ENCODE measurements at places on chromosomes 16 and 17.

DNA sequence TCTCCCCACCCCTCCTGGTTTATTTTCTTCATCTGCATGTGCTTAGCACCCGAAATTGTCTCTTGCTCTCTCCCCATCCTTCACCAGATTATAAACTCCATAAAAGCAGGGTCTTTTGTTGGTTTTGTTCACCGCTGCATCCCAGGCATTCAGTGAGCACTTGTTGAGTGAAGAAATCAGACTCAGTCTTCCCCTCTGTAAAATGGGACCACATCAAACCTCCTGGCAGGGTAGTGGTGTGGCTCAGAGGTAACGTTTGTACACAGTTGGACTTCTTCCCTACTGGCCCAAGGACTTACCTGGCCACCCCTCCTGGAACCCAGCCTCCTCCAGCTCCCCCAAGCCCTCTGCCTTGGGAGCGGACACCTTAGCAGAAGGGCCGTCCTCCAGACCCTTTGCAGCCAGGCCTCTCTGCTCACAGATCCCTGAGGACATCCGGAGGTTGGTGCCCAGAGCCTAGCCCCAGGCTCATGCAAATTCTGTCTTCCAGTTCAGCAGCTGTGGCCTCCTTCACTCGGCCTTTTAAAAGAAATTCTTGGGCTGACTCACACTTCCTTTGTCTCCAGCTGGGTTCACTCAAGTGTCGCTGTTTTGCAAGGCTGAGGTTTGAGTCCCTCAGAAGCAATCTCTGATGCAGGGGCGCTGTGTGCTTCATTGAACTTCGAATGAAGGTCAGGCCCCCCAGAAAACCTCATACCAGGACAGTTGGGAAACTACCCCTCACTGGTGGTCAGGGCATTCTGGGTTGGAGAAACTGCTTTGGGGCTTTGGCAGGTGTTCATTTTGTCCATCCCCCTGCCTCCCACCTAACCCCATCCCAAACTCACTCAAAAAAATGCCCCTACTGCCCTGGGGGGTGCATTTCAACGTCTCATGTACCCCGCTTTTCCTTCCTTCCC is 16.8 kb upstream of the RMI2 start:
- DNase-seq, result peak; percentile 94

- DNase-seq, result no peak
Observed at GRCh38 chr17:8927395-8927794, 38.1 kb downstream of the PIK3R5 start.

- no peak for DNase-seq
Observed at GRCh38 chr16:72552654-72553053, 380.7 kb upstream of the PMFBP1 start.

DNA sequence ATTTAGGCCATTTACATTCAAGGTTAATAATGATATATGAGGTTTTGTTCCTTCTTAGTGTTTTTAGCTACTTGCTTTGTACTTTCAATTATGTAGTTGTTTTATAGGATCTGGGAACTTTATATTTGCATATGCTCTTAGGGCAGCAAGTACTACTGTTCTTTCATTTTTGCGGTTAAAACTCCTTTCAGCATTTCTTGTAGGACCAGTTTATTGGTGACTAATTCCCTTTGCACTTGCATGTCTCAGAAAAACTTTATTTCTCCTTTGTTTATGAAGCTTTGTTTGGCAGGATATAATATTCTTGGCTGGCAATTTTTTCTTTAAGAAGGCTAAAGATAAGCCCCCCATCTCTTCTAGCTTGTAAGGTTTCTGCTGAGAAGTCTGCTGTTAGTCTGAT is 131.3 kb upstream of the CDH8 start:
- no peak for DNase-seq

- DNase-seq, result peak; percentile 4
Observed at GRCh38 chr17:42484304-42484703, 25.6 kb downstream of the ATP6V0A1 start.

- DNase-seq, result no peak
Observed at GRCh38 chr17:76079535-76079955, 563 bp downstream of the ZACN start.

GRCh38 chr17:37089956-37090355 is 141.2 kb downstream of the AATF start:
- DNase-seq, result peak; percentile 27

DNA sequence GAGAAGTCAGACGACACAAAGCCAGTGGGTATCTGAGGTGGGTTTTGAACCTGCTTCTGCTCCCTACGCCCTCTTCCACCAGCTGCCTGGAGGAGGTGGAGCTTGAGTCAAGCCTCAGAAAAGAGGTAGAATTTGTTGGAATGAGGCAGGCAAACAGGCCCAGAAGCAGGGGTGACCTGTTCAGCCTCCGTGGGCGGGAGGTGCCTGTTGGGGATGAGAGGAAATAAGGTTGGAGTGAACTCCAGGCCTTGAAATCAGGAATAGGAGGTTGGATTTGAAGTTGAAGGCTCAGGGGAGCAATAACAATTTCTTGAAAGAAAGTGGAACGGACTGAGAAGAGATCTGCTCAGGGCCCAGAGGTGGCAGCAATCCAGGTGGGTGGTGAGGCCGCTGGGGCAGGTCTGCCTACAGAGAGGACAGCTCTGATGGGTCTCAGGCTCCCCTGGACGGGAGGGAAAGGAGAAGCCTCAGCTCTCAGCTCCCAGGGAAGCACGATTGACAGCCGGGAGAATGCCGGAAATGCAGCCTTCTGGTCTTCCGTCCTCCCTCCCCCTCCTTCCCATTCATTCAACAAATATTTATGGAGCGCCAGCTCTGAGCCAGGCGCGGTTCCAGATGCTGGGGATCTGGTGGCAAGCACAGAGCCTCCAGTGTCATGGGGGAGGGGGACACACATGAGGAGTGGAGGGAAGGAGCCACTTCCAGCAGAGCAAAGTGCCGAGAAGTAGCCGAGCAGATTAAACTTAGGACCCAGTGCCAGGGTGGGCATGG is 61.9 kb upstream of the CIBAR2 start:
- DNase-seq, result no peak

DNA sequence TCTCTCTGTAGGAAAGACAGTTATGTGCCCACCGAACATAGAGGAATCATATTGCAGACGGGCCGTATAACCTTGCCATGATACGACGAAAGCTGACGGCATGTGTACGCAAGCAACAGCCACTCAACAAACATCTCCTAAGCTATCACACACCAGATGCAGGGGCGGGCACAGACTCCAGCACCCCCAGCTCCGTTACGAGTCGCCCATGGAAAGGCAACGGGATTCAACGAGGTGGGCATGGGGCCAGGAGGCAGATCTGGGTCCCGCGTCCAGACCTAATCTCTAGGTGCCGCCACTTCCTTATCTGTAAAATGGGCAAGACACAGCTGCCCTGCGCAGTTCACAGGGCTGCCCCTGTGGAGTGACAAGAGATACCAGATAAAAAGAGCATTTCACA is 35.6 kb downstream of the ABR start:
- no peak for DNase-seq

- no peak for DNase-seq
Observed at GRCh38 chr17:18257268-18257981, 1.1 kb downstream of the FLII start.

GRCh38 chr17:19372439-19372838 is 5.9 kb upstream of the MAPK7 start:
- no peak for DNase-seq

DNA sequence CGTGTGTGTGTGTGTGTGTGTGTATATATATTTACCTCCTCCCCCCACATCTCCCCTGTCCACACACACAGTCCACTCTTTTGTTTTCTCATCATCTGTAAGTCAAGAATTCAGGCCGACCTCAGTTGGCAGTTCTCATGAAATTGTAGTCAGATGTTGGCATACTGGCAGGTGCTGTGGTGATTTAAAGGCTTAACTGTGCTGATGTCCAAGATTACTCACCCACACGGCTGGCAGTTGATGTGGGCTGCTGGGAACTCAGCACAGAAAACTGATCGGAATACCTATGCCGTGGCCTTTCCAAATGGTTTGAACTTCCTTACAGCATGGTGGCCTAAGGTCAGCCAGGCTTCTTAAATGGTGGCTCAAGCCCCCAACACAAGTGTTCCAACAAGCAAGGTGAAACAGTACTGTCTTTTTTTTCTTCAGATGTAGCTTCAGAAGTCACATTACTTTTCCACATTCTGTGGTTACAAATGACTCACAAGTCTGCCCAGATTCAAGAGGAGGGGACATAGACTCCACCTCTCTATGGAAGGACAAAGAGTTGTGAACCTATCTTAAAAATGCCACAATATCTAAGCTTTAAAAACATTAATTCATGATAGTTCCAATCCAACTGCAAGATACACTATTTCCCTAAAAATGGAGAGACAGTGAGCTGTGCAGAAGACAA is 198.5 kb upstream of the HS3ST4 start:
- DNase-seq, result no peak

DNA sequence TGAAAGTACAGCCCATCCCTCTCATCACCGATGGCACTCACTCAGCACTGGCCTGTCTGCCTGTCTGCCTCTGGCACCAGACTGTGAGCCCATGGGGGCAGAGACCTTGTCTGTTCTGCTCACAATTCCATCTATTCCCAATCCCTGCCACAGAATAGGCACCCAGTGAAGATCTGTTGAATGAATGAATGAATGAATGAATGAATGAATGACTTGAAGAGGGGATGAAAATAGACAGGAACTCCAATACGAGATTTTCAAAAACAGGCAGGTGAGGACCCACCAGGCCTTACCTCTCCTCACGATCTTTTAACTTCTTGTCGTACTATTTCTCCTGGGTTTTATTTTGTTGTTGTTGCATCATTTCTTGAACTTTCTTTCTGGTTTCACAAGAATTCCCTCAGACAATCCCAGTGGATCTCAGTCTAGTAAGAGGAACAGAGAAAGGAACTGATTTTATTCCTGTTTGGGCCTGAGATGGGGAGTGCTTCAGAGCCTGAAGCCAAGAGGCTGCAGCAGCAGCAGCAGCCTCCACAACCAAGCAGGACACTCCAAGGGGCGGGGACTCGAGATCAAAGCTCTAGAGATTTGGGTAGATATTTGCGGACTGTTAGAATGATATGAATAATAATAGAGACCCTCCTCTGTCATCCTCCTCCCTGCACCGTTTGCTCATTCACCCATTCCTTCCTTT is 17.7 kb downstream of the KRT9 start:
- DNase-seq, result no peak

GRCh38 chr17:80428363-80428762 is 13.4 kb downstream of the ENDOV start:
- no peak for DNase-seq

DNA sequence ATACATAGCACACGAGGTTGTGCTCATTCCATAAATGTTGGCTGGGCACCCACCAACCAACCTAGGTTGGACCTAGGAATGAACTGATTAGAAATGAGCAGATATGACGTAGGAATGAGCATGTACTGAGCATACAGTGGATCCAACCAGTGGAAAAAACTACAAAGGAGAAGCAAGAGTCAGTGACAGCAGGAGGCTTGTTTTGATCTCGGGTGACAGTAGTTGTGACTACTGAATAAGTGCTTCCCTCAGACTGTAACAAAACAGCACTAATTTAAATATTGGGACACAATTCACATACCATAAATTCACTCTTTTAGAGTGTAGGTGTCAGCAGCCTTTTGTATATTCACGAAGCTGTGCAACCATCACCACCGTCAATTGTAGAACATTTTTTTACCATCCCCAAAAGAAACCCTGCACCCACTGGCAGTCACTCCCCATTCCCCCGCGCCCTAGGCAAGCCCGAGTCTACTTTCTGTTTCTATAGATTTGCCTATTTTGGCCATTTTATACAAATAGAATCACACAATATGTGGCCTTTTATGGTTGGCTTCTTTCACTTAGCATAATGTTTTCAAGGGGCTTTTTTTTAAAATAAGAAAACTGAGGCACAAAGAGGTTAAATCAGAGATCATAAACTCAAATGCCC is 7.0 kb downstream of the VAC14 start:
- no peak for DNase-seq

- no peak for DNase-seq
Observed at GRCh38 chr17:5506307-5506706, 19.9 kb downstream of the MIS12 start.

GRCh38 chr17:8991514-8992285 is 26.2 kb upstream of the PIK3R5 start:
- no peak for DNase-seq

- DNase-seq, result no peak
Observed at GRCh38 chr17:1947229-1947742, 77.8 kb downstream of the RTN4RL1 start.

- no peak for DNase-seq
Observed at GRCh38 chr16:87826798-87827587, 42.3 kb downstream of the SLC7A5 start.

DNA sequence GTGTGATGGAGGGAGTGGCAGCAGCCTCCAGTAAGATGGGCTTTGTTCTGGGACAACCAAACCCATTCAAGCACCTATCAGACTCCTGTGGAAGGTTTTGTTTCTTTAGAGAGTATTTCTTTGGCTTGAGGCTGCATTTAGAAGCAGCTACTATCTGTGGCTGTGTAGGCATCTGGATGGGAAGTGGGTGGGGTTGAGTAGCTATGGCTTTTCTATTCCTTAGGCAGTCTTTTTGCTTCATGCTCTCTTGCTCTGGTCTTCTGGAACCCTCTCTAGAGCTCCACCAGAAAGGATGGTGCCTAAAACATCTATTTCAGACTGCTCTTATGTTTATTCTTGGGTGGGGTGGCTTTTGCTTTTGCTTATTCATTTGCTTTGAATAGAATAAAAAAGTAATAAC is 19.9 kb downstream of the TNRC6A start:
- no peak for DNase-seq

DNA sequence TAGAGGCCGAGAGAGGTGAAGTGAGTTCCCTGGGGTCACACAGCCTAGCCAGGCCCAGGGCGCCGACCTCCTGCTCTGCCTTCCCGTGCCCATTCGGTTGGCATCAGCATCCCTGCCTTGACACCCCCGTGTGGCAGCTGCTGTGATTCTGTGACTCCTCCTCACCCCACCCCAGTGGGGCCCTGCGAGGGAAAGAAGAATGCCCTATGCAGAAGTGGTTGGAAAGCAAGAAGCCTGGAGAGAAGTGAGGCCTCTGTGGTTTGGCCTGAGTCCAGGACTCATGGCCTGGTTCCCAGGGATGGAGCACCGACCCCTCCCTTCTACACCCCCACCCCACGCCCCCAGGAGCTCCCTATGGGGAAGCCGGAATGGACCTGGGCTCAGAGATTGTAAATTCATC is 296.2 kb downstream of the SEC14L1 start:
- DNase-seq, result no peak

- DNase-seq, result no peak
Observed at GRCh38 chr17:70661342-70662222, 492.2 kb downstream of the KCNJ2 start.
